ENCODE measurements at places on chromosomes 7 and 10.

GRCh38 chr7:94190599-94191061 lies 186.5 kb upstream of the BET1 start:
- DNase-seq: no peak

DNA sequence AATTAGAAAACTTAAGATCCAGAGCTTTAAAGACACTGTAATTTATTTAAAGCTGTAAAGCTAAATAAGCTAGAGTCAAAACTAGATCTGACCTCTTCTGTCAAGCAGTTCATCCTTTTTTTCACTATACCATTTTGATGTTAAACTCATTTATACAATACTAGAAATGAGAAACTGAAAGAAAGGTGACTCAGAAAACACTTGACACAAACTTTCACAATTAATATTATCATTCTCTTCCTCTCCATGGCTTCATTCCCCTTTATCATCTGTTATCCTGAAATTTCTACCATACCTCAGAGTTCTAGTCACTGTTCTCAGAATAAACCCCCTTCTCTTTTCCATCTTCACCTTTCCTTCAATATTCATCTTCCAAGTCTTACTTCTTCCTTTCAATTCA lies 1.3 kb downstream of the FIGNL1 start:
- no peak for DNase-seq

DNA sequence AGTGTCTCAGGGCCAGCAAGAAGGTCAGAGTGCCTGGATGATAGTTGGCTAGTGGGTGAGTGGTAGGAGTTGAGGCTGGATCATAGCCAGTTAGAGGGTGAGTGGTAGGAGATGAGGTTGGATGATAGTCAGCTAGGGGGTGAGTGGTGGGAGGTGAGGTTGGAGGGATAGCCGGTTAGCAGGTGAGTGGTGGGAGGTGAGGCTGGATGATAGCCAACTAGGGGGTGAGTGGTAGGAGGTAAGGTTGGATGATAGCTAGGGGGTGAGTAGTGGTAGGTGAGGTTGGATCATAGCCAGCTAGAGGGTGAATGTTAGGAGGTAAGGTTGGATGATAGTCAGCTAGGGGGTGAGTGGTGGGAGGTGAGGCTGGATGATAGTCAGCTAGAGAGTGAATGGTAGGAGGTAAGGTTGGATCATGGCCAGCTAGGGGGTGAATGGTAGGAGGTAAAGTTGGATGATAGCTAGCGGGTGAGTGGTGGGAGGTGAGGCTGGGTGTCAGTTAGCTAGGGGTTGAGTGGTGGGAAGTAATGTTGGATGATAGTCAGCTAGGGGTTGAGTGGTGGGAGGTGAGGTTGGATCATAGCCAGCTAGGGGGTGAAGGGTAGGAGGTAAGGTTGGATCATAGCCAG lies 226.6 kb downstream of the SDK1 start:
- DNase-seq: no peak

DNA sequence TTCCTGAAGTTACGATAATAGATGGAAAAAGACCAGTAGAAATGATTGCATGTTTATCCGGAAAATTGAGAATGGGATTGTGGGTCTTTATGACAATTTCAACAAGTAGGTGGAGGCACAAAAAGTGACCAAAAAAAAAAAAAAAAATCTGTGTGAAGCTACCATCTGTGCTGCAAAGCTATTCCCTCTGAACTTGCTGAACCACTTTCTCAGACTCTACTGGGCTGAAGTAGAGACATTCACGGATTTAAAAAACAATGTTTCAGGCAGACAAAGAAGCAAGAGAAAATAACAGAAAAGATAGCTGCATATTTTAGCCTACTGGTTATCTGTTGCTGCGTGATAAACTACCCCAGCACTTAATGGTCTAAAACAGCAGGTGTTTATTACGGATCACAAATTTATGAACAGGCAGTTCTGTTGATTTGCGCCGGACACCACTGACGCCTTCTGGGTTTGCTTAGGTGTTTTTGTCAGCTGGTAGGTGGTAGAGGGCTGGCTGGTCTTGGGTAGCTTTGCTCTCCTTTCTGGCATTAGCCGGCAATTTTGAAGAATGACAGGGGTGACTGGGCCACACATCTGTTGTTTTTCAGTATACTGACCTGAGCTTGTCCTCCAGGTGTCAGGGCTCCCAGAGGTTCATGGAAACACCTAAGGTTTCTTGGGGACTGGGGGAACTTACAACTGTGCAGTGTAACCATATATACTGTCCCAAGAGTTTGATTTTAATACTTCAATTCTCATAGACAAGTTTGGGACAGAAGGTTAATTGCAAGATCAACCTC lies 665.1 kb downstream of the CCSER2 start:
- no peak for DNase-seq
